ENCODE measurements at places on chromosomes 4 and X.

- no peak for DNase-seq
Measured at GRCh38 chr4:133476063-133476462, 327.0 kb downstream of the PCDH10 start.

DNA sequence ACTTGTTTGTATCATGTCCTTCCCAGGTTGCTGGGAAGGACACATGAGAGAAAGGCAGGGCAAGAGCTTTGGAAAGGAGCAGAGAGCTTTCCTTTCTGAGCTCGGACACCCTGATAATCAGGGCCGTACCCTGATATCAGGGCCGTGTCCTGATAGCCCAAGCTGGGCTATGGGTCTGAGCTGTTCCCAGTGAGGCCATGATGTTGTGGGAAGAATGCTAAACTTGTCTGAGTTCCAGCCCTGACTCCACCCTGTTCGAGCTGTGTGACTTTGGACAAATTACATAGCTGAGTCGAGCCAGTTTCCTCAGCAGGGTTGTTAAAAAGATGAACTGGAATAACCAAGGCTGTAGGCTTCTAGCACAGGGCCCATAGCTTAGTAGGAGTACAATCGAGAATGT is 3.3 kb upstream of the CXCR3 start:
- no peak for DNase-seq

GRCh38 chr4:173990869-173991210 is 292.6 kb downstream of the FBXO8 start:
- no peak for DNase-seq

DNA sequence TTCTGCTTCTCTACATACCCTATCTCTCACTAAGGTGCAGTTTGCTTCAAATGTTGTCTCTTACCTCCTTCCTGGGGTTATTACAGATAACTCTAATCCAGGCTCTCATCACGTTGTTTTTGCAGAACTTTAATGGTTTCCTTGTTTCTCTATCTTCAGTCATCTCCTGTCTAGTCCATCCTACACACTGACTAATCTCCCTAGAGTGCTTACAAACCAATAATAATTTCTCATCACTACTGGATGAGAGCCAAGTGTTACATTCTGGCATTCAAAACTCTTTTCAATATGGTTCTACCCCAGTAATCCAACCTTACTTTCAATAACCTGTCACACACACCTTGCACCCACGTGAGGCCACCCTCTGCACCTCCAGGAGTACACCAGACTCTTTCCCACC is 86.1 kb downstream of the SYNPO2 start:
- DNase-seq = no peak

GRCh38 chr4:139528377-139529005 is 27.5 kb downstream of the SETD7 start:
- no peak for DNase-seq

- DNase-seq = no peak
Measured at GRCh38 chrX:153649915-153650782, 3.1 kb downstream of the DUSP9 start.

DNA sequence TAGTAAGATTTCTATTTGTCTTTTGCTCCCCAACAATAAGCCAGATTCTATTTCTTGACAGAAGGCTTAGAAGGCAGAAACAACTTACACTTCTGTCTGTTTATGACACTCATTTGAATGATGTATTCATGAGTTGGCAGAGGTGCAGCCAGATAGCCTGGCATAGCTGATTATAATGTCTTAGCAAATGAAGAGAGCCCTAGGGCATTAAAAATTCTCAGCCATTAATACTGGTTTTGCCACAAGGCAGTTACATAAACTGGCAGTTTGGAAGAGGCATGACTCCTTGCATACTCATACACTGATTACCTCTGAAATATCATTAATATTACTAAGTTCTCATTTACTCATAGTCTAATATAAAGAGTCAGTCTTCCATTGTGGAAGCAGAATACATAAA is 728.5 kb upstream of the NDST4 start:
- DNase-seq = no peak

GRCh38 chr4:79757600-79757999 is 315.4 kb downstream of the ANTXR2 start:
- DNase-seq = no peak

DNA sequence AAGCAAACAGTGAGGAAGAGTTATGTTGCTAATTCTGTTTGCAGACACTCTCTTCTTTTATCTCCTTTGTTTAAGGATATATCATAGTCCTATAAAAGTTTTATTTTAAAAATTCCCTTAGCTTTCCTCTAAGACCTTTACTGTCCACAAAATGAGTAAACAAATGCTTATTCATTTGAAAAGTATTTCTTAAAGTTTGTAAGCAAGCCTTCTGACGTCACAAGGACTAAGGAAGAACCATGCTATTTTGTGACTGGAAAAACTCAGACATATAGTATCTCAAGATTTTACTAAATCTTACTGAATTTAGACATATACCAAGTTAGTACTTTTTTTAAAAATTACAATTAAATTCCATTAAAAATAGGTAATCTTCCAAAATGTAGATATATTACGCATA is 5.2 kb upstream of the RBMXL3 start:
- no peak for DNase-seq

- no peak for DNase-seq
Measured at GRCh38 chr4:39754309-39754708, 56.4 kb downstream of the UBE2K start.

- DNase-seq = no peak
Measured at GRCh38 chrX:48663241-48663640, 20.4 kb upstream of the WAS start.

DNA sequence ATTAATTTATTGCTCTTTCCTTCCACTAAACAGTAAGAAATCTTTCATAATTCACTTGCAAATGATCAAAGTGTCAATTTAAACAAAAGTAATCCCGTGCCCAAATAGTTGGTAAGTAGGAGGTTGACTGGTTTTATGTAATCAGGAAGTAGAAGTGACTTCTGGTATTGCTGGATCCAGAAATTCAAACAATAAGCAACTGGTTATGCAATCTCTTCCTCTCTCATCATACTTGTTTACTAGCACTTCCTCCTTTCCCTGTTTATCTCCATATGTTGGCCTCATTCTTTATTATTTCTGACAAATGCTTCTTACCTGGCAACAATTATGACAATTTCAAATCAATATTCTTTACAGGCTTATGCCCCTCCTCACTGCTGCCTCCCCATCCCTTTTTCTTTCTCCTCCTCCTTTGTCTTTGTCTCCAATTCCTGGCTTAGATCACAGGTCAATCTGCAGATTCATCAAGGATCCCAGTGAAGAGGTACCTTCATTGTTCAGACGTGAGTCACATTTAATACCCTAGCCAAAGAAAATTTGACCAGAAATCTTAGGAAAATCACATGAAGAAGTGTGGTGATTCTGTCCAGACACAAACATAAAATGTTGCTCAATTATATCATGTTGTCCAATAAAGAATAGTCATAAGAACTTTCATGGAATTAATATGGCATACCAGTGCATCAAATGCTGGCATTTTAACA is 323.2 kb upstream of the PCDH7 start:
- no peak for DNase-seq

DNA sequence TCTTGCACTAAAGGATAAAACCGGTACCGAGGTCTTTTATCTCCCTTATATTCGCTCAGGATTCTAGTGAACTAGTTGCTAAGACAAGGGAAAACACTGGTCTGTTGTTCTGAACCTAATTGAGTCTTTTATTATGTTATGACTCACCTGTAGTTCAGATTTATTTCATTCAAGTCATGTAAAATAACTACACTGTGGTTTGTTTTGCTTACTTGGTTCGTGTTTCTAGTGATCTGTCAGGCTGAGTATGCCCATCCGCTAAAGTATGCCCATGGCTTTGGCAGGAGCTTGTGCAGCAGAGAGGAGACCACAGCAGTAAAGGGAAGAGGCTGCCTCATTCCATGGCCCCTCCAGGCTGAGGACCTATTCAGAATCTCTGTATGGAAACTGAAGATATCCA is 126.1 kb downstream of the AFF1 start:
- no peak for DNase-seq

GRCh38 chrX:130793975-130794374 is 109.0 kb downstream of the ENOX2 start:
- DNase-seq = no peak

DNA sequence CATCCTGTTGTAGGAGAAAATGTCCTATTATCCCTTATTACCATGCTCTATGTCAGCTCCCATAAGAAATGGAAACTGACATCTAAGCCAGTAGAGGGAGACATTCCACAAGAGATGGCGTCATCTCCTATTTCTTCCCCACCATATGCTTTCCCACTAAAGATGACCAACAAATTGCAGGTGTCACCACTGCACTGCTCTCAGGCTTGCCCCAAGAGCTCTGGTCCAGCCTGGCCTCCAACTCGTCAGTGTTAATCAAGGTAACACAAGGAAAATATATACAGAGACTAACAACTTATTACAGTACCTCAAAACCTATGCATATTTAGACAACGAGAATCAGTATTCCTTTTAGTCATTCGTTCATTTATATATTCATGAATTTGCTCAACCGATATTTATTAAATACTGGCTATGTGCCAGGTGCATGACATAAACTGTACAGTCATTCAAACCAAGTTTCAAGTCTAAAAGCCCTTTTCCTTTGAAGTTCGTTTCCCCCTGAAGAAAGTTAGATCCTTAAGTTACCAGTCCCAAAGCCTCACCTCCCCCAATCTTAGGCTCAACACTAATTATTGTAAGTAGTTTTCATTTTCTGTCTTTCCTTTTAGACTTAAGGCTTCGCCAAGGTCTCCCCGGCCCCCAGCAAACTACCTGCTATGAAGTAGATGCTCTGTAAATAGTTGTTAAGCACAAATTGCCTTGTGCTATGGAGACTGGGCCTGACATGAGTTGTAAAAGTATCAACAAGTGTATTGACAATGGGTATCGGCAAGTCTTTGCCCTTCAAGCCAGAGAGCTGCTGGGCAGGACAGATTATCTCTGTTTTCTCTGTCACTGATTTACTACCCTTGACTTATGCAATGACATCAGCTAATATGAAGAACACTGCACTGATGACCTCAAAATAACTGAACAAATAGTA is 3.1 kb upstream of the FGB start:
- no peak for DNase-seq

- DNase-seq = no peak
Measured at GRCh38 chr4:169160825-169161224, 109.9 kb downstream of the SH3RF1 start.

- no peak for DNase-seq
Measured at GRCh38 chr4:3483471-3483921, 20.4 kb downstream of the DOK7 start.

DNA sequence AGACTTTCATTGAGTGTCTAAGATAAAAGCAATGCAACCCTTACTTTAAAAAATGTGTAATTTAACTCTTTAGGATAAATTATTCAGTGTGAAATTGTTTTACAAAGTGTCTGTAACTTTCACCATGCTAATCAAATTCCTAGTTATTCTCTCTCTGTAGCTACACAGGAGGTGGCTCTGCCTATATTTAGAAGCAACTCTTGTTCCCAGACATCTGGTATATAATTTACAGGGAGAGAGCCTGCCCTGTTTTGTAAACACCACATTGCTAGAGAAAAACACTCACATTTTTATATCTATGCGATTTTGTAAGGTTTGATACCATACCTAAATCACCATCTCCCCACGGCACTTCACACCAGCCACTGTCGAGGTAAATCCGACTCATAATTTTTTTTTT is 35.5 kb upstream of the SPATA4 start:
- no peak for DNase-seq

DNA sequence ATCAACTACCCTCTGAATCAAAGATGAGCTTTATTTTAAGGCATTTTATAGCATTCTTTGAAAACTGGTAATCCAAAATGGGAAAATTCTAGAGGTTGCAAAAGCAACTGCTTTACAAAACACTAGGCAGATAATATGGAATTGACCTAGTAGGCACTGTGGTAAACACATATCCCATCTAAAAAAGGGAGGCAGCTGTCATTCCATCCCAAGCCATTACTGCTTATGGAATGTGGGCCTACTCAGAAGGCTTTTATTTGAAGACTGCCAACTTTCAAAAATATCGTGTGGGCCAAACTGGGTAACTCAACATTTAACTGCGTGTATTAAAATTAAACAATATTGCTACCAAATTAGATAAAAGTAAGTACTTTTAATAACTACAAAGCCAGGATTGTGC is 19.3 kb downstream of the UBE2D3 start:
- no peak for DNase-seq

DNA sequence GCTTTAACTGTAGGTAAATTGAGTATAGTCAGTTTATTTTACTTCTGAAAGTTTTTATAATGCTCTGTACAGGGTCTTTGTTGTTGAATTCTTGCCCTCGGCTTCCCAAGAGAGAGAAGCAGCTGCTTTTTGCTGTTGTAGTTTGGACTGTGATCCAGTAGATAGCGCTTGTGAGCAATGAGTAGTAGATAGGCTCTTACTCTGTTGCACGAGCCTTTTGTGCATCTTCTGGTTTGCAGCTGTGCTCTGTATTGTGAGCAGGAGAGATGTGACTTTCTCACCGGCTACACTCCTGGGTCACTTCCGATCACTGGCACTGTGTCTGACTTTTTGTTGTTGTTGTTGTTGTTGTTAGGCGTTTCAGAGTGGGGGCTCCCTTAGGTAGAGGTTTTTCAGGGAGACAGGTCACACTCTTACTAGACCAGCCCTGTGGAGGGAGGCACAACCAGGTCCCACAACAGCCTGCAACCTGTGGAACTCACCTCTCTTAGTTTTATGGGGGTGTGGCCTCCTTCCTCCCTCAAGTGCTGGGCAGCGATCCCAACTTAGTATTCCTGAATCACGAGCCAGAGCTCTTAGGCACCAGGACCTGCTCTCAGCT is 822.1 kb upstream of the GALNTL6 start:
- DNase-seq = no peak

GRCh38 chr4:141356963-141357335 is 136.3 kb downstream of the ZNF330 start:
- no peak for DNase-seq

- no peak for DNase-seq
Measured at GRCh38 chr4:184288451-184289178, 70.9 kb upstream of the ENPP6 start.

Measured in stimulated activated CD8-positive, alpha-beta memory T cell treated with anti-CD3 and anti-CD28 coated beads, Interleukin-7, amount 100 ng/mL, for 24 hours (primary cell).